HCT116 (cell line): ENCODE measurements at places on chromosomes 1 and 21. TPM values are rescaled to one million over a fixed set of nuclear protein-coding genes. Genes with fewer than 3 reads are reported as not detected.

The C1orf210 gene
- 7.6 TPM for total RNA-seq

The OTUD7B gene
- total RNA-seq: 23.7 TPM

The FAM72D gene
- total RNA-seq: 16.3 TPM

The PTPN7 gene
- total RNA-seq: 0.76 TPM

DNA sequence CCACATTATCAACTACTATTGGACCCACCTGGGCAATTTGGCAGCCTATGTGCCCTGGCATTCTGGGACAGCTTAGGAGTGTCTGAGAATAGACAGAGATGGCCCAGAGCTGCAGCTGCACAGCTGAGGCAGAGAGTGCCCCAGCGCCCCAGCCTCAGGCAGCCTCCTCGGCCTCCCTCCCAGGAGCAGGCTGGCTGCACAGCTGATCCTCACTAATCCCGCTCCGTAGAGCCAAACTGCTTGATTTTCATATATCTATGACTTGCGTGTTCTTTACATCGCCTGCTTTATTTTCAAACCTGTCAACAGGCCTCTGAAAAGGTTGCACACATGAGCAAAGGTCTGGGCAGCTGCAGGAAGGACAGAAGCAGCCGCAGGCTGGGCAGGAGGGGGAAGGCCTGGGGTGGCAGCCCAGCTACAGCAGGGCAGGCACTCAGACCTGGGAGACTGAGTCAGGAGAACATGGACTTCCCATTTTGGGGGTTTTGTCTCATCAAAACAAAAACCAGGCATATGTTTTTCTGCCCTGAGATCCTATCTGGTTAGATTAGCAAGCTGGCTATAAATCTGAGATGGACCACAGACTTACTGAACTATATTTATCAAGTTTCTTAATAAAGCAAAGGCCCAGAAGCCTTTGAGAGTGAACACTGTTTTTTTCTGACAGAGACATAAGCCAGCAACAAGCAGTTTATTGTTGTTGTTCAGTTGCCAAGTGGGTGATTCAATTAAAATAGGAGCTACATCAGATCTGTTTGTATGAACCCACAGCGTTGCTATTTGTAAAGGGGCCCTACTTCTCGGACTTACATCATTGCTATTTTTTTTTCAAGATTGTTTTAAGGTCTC lies 301.8 kb upstream of the DUSP10 start:
- DNase-seq: no peak

DNA sequence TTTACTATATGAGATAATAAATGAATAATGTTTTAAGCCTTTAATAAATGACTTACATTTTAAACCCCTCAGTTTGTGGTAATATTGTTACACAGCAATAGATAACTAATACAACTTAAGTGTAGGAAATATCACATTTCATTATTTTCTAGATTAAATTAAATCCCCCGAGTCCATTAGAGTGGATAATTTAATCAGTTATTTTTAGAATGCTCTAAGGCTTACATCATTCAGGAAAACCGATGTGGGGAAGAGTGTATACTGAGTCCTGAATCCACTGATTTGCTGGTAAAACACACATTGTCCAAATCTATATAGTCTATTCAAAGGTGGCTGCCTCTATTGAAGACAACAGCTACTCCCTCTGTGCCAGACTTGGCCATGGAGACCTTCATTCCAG lies 35.7 kb upstream of the DOCK7 start:
- no peak for DNase-seq

GRCh38 chr1:233327651-233328141 lies at the start of gene MAP3K21:
Gene MAP3K21, plus strand, starts transcription at chr1:233327724. Its CDS starts 305 bp downstream, at chr1:233328029.
- DNase-seq: no peak

The MIB2 gene
- 194 TPM for total RNA-seq

DNA sequence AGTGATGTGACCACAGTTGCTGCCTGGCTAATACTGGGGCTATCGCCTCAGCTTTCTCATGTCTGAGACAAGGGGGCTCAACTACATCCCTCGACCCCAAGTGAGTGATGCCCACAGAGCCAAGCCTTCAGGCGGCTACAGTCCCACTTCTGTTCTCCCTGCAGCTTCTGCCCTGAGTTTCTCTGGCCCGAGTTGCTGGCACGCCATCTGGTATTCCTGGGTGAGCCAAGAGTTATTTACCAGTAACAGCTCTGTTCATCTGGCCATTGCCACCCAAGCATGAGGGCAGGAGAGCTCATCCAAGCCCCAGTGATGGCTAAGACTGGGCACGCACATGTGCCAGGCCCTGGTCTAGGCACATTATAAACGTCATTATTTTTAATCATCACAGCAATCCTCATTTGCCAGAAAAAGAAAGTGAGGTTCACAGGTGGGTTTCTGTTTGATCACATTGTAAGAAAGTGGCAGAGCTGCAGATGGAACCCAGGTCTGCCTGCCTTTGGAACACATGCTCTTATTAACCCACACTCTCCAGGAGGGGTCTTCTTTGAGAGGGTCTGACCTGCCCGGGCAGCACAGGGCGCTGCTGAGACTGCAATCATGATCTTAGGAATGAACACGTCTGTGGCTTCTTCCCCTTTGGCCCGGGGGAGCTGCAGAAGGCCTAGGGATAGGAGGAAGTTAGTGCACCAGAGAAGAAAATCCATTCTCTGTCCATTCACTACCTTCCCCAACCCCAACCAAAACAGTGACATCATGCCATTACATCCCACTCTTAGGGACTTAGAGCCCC lies 27.5 kb downstream of the KCND3 start:
- no peak for DNase-seq

The GIPC2 gene
- total RNA-seq: 0.07 TPM

DNA sequence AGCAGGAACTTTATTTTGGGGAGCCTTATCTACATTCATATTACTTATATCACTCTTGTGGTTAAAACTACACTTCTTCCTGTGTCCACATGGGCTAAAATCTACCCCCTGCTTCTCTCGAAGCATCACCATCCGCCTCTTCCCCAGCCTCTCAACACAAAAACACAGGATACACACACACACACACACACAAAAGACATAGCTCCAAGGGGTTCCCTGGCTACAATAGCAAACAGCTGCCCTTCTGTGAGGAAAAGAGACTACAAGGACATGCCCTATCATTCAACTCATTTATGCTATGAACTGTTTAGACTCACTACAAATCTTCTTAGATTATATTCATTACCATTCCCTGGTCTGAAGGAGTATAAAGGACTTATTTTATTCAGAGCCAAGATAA lies 155.0 kb downstream of the PIGK start:
- no peak for DNase-seq

DNA sequence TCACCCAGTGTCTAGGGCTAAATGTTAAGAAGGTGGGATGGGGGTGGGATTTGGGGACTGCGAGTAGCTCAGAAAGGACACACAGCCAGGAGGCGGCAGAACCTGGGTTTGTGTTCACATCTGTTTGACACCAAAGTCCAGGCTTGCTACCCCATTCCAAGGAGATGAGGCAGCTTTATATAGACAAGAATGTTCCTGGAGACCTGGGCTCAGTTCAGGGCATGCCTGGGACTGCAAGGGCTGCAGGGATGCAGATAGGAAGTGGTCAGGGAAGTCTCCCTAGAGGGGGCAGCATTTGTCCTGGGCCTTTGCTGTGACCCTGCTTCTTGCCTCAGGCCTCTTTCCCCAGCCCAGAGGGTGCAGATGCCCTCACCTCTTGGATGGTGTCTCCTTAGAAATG lies 16.3 kb downstream of the PADI3 start:
- DNase-seq: no peak

DNA sequence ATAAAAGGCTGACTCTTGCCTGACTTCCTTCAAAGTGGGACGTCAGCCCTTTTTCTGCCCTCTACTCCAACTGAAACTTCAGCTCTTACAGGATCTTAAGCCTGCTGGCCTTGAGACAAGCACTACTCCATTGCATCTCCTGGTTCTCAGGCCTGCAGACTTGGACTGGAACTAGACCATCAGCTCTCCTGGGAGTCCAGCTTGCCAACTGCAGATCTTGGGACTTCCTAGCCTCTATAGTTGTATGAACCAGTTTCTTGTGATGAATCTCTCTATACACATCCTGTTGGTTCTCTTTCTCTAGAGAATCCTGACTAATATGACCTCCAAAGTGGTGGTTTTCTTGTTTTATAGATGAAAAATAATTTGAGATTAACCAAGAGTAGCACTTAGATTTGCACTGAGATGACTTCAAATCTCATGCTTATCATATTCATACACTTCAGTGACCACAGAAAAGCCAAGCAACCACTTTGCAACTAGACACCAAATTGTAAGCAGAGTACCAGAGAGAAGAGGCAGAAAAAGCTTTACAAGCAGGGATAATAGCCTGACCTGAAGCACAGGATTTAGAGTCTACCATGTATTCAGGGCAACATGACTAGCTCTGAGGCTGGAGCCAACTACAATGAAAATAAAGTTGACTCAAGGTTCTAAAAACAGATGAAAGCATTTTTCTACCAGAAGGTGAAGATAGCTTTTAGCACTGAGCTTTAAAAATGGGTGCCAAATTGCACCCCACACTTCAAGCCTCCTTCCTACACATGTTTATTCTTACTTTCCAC lies 661.3 kb upstream of the USP24 start:
- no peak for DNase-seq

DNA sequence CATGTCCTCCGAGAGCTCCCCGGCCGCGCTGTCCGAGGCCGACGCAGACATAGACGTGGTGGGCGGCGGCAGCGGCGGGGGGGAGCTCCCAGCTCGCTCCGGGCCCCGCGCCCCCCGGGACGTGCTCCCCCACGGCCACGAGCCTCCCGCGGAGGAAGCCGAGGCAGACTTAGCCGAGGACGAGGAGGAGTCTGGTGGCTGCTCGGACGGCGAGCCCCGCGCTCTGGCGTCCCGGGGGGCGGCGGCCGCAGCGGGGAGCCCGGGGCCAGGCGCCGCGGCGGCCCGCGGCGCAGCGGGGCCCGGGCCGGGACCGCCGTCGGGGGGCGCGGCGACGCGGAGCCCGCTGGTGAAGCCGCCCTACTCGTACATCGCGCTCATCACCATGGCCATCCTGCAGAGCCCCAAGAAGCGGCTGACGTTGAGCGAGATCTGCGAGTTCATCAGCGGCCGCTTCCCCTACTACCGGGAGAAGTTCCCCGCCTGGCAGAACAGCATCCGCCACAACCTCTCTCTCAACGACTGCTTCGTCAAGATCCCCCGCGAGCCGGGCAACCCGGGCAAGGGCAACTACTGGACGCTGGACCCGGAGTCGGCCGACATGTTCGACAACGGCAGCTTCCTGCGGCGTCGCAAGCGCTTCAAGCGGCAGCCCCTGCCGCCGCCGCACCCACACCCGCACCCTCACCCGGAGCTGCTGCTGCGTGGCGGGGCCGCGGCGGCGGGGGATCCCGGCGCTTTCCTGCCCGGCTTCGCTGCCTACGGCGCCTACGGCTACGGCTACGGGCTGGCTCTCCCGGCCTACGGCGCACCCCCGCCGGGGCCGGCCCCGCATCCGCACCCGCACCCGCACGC lies 547 bp downstream of the FOXD2 start:
- no peak for DNase-seq

DNA sequence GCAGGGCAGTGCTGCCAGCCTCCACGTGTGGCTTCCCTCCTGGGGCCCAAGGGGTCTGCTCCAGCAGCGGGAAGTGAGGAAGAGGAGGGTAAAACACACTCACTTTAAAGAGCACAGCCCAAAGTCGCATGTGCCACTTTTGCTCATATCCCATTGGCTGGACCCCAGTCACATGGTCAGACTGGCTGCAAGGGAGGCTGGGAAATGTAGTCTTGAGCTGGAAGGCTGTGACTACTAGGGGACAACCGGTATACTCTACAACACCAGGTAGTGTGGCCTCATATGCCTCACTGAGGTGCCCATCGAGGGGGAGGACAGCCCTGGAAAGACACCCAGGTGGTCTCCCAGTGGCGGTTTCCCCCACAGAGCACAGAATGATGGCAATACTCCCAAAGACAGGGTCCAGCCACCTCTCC lies 45.2 kb downstream of the CAMK2N1 start:
- DNase-seq: peak; percentile 77

- no peak for DNase-seq
These were observed 32.2 kb upstream of the PALMD start for GRCh38 chr1:99613716-99614115.

DNA sequence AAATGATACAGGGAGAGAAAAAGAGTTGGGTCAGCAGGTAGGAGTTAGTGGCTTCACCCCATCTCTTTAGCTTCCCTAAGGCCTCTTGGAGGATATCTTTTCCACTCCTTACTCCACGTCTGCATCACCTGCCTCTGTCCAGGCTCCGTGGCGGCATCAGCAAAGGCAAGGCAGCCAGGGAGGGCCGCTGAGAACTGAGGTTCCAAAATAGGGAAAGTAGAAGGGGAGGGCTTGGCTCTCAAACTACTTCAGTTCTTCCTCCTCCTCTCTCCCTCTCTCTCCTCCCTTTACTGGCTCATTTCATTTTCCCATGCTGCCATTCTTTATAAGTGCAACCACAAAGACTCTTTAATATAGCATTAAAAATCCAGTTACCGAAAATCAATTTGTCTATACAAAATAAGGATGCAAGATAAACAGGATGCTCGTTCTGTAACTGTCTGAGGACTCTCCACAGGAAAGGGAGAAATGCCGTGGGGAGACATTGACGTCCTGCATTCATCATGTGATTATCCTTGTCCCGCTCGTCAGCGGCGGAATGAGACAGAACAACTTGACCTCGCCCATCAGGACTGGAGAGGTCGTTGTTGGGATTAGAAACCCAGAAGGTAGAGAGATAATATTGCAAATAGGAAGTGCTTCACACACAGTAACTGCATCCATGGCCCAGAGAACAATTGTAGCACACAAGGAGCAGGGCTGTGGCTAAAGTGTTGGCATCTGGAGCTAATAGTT lies 3.1 kb upstream of the MT1HL1 start:
- no peak for DNase-seq

- DNase-seq: no peak
These were observed 129.8 kb upstream of the CACNA1E start for GRCh38 chr1:181353526-181353925.

DNA sequence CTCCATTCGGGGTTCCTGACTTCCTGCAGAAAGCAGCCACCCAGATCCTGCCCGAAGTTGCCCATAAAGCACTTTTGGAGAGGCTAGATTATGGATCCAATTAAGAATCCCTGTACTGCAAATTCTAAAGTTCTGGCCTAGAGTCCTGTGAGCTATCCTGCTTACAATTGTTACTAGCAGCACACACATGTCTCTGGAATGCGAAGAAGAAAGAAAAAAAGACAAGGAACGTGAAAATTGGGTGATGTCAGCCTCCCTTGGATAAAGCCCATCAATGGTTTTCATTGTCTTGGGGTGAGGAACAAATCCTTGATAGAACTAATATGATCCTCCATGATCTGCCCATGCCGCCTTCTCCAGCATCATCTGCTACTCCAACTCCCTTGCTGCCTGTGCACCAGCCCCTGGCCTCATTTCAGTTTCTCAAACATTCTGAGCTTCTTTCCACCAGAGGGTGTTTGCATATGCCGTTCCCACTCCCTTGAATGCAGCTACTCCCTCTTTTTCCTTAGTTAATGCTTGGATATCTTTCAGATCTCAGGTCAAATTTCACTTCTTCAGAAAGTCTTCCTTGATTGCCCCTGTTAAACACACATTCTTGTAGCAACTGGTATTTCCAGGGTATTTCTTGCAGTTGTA lies 94.0 kb downstream of the ST6GALNAC5 start:
- no peak for DNase-seq

The PLA2G2C gene
- total RNA-seq: not detected
